ENCODE measurements at places on chromosomes 7 and 10.

- DNase-seq = no peak
Observed at GRCh38 chr7:73908123-73908611, 47.2 kb downstream of the TMEM270 start.

GRCh38 chr10:122142641-122143237 is 128.4 kb upstream of the BTBD16 start:
- no peak for DNase-seq

- DNase-seq = no peak
Observed at GRCh38 chr10:126187399-126187798, 200.9 kb downstream of the ADAM12 start.

DNA sequence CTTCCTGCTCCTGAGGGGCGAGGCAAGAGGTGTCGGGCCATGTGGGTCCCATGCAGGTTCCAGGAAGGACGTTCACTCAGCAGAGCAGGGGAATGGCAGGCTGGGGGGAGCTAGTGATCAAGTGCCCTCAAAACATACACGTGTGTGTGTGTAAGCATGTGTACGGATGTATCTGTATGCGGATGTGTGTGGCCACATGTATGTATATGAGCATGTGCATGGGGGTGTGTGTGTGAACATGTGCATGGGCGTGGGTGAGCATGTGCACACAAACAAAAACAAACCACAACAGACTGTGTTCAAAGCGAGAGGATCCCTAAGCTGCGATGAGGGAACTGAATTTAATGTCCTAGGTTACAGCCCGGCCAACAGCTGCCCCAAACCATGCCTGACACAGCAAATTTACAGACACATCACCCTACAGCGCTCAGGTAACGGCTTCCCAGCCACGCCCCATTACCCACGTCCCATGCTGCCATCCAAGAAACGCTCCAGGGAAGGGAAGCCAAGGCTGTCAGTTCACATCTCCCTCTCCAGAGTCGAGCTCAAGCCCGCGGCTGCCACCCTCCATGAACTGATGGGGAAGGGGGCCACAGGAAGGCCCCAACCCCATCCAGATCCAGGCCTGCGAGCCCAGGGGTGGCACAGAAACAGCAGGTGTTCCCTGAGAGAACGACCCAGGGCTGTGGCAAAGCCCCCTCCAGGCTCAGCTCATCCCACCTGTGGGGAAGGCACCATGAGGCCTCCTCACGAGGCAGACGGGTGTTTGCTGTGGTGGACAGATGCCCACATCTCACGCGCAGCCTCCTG is 56.6 kb downstream of the PTPRN2 start:
- DNase-seq = peak; percentile 49

DNA sequence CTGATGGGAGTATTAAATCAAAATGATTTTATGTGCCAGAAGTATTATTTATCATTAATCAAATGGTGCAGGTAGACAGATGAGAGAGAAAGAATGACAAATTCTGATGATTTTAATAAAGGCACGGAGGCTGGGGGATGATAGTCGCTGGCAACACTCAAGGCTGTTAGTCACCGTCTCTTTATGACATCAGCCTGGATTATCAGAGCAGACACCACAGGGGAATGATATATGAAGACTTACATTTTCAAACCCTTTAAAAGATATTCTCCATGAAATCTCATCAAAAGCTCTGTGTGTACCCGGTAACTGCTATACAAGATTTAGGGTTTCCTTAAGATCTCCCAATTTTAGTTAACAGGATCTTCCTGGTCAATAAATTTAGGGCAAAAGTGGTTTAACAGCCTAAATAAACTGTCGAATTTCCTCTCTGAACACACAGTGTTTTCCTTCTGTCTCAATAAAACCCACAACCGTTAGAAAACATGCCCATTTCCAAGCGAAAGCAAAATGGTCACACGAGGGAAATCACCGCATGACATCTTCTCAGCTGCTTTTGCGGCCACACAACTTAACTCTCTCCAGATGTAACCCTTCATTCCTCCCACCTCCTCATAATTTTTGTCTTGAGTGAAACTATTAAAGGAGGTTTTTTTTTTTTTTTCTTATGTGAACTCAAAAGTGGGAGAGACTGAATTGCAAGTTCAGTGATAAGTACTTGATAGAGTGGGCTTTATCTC is 133.2 kb upstream of the FAM171A1 start:
- no peak for DNase-seq

DNA sequence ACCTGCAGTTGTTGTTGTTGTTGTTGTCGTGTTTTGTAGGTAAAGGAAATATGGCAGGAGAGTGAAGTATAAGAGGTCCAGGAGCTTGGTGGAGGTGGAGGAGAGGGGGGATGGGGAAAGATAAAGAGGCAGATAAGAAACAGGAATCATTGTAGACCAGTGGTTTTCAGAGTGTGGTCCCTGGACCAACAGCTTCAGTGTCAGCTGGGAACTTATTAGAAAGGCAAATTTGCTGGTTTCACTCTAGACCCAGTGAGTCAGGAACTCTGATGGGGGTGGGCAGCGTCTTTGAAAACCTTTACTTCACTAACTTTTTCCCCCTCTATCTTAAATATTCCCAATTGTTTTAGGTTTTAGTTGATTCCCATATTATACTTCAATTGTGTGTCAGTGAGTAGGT is 241.5 kb downstream of the AUTS2 start:
- no peak for DNase-seq

DNA sequence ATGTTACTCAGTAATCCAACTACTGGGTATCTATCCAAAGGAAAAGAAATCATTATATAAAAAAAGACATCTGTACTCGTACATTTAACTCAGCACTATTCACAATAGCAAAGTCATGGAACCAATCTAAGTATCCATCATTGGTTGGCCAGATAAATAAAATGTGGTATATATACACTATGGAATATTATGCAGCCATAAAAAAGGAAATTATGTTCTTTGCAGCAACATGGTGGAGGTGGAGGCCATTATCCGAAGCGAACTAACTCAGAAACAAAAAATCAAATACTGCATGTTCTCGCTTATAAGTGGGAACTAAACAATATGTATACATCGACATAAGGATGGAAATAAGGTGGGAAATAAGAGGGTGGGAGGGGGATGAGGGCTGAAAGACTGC is 56.2 kb upstream of the ANTXRL start:
- no peak for DNase-seq
